ENCODE measurements at places on chromosomes 1 and 21.
A peak's percentile ranks its signal among the peaks of the same experiment; 100 is the strongest.

GRCh38 chr1:179953974-179954492, 577 bp upstream of the CEP350 start:
- DNase-seq: peak; percentile 51

DNA sequence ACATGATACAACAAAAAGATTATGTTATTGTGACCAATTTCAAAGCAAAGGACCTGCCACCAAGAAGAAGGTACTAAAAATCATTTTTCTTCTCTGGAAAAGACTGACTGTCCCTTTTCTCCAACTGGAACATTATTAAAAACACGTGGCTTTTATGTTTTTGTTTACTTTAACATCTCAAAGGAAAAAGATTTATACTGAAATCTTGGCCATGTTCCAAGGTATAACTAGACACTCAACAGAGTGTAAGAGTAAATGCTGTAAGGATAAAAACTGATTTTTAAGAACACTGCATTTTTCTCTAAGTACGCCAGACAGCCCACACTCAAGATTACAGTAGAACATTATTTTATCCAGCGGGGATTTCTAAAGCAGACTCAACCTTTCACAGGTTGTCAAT, 62.1 kb downstream of the BRWD1 start:
- DNase-seq: no peak

GRCh38 chr1:63774617-63775417, 1.0 kb downstream of the ROR1 start:
- no peak for DNase-seq

DNA sequence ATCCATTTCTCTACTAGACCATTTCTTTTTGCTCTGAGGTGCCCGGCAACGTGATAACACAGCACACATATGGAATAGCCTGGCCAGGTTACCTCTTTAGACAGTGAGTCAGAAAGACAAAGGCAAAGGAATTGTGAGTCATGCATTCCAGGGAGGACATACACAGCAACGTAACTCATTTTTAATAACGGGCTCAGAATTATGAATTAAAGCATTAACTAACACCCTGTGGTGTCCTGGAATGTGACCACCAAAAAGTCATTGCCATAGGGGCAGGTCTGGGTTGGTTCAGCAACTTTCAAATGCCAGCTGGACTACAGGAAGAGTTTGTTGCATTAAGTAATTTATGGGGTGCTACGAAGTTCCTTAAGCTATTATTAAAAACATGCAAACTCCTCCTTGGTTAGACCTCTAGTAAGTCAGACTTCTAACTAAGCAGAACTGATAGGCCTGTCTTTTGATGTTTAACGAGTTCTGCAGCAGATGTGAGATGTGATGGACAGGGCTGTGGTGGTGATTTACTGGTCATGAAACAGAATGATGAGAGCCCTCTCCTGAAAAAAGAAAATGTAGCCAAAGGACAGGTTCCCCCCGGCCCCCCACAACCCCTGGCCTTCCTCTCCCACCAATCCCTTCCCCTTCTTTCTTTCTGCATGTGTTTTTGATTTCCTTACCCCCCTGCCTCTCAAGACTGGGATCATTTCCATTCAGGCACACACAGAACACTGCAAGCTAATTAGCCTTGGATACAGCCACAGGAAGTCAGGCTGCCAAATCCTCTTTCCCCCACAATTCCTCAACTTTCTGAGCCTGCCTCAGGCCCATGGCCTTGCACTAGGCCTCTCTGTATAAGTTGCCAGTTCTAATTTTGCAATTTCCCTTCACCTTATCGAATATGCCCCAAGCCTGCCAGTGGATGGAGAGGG, 88.9 kb upstream of the HAO2 start:
- DNase-seq: no peak

- DNase-seq: no peak
These were observed 9.3 kb downstream of the RAB4A start for GRCh38 chr1:229280037-229280828.

DNA sequence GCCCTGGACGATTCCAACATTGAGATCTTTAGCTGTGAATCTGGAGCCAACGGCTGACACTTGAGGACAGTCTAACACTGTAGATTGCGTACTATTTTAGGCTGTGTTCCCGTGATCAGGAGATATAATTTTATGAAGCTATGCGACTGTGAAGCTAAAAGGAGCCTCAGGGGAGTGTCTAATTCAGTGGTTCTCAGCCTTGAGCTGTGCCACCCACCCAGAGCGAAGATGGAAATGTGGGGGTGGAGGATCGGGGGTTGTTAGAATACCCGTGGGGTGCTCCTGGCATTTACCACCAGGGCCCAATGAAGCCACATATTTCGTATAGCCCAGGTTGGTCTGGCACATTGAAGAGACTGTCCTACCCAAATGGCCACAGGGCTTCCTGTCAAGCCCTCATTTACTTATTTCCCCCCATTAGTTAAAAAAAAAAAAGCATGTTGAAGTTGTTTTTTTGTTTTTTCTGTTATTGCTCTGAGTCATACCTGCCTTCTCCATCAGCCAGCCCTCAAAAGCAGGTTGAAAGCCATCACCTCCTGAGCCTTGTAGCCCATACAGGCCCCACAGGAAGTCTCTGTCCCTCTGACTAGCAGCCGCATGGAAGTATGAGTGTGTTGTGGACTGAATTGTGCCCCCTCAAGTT, 141.7 kb downstream of the GALNT2 start:
- DNase-seq: no peak

DNA sequence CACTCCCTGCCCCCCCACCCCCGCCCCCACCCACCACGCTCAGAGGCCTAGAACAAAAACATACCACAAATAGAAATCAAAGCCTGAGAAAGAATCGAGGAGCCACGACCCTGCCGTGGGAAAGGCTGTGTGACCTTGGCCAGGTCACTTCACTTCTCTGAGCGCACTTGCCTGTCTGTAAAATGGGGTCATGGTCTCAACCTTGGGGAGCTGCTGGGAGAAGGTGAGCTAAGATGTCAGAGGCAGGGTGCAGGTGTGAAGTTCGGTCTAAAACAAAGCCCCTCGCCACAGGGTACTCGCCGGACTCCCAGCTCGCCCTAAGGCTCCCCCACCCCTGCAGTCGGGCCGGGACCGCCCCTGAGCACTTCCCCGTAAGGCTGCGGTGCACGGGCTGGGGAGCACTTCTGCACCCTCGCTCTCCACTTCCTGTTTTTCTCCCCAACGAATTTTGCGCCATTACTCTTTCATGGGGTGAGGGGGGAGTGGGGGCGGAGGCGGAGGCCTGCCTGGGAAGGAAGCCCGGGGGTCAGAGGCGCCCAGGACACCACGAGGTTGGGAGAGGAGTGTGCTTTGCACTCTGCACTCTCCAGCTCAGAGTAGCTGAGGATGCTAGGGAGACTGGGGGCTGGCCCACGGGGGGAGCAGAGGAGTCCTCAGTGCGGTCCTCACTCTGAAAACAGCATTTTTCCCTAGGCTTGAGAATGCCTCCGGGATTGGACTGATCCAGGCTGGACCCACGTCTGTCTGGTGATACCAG, 21.9 kb upstream of the PIK3CD start:
- DNase-seq: peak; percentile 78

- DNase-seq: no peak
These were observed 115.8 kb upstream of the ZRANB2 start for GRCh38 chr1:71196685-71197084.

GRCh38 chr1:165487921-165488320, 43.0 kb upstream of the RXRG start:
- no peak for DNase-seq

- DNase-seq: no peak
These were observed 35.5 kb upstream of the DENND1B start for GRCh38 chr1:197810812-197811211.

- DNase-seq: no peak
These were observed 2.2 kb downstream of the SOX13 start for GRCh38 chr1:204075139-204075521.

- DNase-seq: no peak
These were observed 128.4 kb downstream of the S1PR1 start for GRCh38 chr1:101365186-101365585.

- no peak for DNase-seq
These were observed 22.6 kb downstream of the C1orf116 start for GRCh38 chr1:207009945-207010344.

DNA sequence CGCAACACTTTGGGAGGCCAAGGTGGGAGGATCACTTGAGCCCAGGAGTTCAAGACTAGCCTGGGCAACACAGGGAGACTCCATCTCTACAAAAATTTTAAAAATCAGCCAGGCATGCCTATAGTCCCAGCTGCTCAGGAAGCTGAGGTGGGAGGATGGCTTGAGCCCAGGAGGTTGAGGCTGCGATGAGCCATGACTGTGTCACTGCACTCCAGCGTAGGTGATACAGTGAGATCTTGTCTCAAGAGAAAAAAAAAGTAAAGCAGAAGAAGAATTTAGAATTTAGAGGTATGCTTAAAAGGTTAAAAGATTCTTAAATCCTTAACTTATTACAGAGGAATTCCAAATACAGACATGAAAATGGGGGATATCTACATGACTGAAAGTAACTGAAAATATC, 79.5 kb downstream of the SMYD3 start:
- DNase-seq: no peak

- DNase-seq: no peak
These were observed 73.5 kb downstream of the CHODL start for GRCh38 chr21:18318156-18318555.

DNA sequence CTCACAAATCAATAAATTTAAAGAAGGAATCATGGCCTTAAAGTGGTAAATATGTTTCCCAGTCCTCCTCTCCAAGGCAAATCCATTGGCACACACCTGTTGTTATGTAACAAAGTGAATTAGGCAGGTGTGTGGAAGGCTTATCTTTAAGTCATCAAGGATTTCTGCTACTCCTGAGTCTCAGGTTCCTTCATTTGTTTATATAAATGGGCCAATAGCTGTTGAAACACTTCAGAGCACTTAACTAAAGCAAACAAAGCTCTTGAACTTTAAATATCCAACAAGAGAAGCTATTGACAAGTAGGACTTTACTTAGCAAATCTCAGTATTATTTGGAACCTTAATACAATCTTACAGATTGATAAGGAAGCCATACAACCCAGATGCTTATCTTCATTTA, 99.3 kb upstream of the ESRRG start:
- no peak for DNase-seq

DNA sequence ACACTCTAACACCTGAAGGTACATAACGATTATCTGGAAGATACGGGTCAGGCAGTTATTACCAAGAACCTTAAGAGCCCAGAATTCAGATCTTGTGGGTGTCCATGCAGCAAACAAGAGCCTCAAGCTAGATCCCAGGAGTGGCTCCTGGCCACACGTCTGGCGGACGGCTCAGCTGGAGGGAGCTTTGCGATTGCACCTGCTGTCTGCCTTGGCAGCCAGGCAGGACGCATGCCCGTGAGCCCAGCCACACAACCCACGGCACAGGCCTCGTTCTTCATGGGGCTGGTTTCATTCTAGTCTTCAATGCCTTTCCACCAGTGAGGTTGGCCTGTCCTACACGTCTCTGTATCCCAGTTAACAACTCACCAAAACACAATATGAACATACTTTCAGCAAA, 5.7 kb downstream of the CCNL2 start:
- no peak for DNase-seq

DNA sequence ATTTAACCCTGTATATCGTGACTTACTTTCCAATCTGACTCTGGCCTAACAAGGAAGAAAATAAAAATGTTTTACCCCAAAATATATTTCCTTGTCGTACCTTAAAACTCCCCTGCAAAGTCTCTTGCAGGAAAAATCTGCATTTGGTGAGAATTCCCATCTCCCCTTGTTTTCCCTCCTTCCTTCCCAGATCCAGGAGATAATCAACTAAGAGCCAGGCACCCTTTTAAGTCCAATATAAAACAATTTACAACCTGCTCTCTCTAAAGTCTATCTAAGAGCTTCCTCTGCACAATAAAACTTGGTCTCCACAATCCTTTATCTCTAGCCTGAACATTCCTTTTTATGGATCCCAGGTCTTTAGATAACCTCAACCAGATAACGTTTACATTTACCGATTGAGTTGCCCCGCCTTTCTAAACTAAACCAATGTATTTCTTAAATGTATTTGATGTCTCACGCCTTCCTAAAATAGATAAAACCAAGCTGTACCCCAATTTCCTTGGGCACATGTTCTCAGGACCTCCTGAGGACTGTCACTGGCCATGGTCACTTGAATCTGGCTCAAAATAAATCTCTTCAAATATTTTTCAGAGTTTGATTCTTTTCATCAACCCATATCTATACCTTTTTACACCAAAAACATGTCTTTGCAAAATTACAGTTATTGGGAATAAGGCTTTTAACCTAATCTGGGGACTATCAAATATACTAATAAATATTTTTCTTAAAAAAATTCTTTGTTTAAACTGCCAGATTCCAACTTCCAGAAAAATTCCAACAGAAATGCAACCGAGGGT, 993 bp downstream of the DDX59 start:
- no peak for DNase-seq

DNA sequence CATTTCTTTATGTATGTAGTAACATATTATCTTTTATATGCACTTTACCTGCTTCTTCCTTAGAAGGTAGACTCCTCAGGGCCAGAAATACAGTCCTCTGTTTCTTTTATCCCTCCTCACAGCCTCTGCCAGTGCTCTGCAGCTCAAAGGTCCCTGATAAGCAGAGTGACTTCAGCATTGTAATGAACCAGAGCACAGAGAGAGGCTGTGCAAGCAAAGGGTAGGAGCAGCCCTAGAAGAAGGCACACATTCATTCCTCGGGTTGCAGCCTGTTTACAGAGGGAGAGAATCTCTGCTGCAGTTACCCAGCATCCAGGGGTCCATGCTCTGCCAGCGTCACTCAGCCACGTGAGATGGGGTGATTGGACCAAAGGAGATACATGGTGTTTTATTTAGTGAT, 101.1 kb downstream of the RHOU start:
- DNase-seq: no peak

DNA sequence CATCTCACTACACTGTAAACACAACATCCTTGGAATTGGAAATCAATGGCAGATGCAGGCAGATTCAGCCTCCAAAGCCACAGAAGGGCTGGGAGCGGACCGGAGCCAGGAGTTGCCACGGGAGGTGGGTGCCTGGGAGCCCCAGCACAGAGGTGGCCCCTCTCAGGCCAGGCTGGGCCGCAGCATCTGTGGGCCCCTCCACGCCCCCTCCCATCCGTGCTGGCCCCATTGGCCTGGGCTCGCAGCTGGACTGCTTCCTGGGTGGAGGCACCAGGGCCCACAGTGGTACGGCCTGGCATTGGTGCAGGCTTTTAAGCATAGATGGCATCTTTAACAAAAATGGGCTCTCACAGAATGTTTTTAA, 64.2 kb downstream of the SLX9 start:
- DNase-seq: no peak

- DNase-seq: no peak
These were observed 316.5 kb upstream of the USP24 start for GRCh38 chr1:55531644-55532043.

GRCh38 chr1:101847626-101848025, 149.1 kb downstream of the OLFM3 start:
- no peak for DNase-seq
